ENCODE measurements at places on chromosomes 2 and 18.

DNA sequence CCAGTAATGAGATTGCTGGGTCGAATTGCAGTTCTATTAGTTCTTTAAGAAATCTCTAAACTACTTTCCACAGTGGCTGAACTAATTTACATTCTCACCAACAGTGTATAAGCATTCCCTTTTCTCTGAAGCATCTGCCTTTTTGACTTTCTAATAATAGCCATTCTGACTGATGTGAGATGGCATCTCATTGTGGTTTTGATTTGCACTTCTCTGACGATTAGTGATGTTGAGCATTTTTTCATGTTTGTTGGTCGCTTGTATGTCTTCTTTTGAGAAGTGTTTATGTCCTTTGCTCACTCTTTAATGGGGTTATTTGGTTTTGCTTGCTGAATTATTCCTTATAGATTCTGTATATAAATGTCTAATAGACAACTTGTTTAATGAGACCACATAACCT, 69.6 kb upstream of the UGP2 start:
- DNase-seq, result no peak

- no peak for DNase-seq
These were observed 37.9 kb downstream of the CCDC150 start for GRCh38 chr2:196677404-196677803.

GRCh38 chr18:11963991-11964484, 17.3 kb upstream of the IMPA2 start:
- DNase-seq, result no peak

GRCh38 chr18:37551249-37551648, 14.3 kb downstream of the CELF4 start:
- no peak for DNase-seq

DNA sequence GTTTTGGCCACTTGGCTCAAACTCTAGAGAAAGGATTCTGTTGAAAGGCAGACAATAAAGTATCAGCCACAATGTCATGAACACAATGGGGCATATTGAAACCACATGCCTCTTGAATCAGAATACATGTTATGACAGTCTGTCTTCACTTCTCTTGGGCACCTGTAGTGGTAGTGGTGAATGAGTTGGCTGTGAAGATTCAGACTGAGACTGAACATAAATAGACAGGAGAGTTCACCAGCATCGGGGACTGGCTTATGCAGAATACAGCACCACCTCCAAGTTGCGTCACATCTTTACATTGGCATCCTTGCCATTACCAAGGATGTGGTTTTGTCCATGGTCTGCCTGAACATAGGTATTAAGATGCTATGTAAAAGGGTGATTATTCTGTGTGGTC, 336.8 kb downstream of the MYCN start:
- DNase-seq, result no peak

DNA sequence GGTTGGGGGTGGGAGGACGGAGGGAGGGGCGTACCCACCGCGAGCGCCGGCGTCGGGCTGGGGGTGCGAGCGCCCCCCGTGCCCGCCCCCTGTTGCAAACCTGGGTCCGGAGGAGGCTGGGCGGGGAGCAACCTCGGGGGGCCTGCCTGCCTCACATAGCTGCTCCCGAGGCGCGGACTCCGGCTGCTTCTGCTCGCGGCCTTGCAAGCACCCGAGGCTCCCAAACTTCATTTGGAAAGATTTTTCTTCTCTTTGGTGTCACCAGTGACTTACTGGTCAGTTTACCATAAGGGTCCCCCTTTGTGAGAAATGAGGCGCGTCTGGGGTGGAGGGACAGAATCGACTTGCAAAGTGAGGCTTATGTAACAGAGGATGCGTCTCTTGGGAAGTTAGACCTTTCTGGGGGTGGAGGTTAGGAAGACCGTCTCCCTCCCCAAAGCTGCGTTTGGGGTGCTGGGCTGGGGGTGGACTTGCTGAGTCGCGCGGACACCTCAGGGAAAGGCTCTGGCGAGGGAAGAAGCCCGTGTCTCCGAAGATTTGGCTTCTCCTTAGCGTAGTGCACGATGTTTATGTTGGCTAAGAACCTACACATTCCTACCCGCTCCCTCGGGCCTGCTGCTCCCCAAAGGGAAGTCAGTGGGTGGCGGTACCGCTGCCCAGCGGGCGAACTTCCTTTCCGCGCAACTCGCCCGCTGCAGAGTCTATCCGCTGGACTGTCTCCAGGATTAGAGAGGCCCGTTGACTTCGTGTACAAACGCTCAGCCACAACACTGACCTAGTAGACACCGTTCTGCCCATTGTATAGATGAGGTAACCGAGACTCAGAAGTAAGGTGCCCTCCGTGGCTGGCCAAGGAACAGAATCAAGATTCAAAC, 559 bp downstream of the TMEM37 start:
- no peak for DNase-seq

DNA sequence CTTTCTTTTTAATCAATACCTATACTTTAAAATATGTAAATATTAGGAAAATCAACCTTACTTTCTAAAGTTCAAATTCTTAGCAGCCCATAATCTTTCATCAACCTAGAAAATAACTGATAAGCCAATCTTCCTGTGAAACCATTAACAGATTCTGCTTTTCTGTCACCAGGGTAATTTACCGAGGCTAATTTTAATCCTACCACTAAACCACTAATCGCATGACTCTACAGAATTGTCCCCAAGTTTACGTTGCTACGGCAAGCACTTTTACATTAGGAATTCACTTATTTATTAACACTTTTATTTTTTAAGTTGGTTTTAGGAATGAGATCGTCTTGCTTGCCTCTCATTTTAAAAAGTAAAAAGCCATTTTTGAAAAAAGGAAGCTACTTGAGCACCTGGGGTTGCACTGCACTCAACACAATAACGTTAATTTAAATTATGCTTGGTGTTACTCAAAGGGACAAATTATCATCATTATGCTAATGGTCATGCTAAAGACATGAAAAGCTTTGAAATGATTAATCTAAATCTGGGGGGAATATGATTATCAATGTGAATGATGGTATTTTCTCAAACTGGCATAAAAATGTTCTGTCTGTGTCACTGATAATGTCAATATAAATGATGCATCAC, 10.2 kb downstream of the ZNF516 start:
- DNase-seq, result no peak

DNA sequence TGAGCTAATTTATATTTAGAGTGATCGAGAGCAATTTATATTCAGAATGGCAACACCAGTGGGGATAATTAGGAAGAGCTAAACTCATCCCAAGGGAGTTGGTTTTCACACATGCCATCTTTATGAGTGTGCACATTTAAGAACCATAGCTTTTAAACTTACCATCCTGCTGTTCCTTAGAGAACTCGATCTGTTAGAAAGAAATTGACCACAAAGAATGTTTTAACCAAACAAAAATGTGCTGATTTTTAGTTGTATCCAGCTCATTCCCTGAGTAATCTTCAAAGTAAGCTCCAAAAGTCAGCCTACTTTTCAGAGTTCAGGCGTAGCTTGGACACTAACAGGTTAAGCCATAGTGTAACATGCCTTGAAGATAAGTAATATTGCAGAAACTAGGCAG, 12.6 kb downstream of the MYL1 start:
- DNase-seq, result no peak

DNA sequence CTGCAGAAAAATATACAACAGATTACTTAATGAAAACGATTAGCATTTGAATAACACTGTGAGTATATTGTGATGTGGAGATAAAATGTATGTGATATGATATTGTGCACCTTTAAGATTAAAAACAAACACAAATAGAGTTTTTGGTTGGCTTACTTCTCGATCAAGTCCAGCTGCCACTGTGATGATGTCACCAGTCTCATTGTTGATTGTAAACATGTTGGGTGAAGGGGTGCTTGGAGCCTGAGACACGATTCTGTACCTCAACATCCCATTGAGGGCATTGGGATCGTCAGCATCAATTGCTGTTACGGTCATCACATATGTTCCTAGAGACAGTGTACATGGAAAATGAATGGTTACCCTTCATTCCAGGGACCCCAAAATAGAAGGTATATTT, 174.1 kb downstream of the CDH2 start:
- DNase-seq, result no peak

DNA sequence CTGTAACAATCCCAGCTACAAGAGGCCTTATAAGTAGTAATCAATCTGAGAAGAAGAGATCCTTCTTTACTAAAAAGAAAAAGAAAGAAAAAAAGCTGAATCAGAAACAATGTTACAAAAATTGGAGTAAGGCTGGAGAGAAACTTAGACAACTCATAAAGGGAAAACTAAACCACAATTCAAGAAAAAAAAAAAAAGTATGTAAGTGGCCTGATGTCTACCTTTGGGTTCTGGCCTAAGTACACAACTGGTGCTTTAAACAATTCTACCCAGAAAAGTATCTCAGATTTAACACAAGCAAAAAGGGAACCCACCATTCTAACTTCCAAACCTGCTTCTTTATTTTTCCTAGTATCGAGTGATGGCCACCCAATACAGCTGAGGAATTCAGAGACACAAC, 45.3 kb downstream of the ZNF521 start:
- no peak for DNase-seq

GRCh38 chr2:145777914-145778313, 1258.0 kb upstream of the ZEB2 start:
- no peak for DNase-seq

GRCh38 chr2:96898641-96899412, 28.9 kb upstream of the SEMA4C start:
- DNase-seq, result no peak

DNA sequence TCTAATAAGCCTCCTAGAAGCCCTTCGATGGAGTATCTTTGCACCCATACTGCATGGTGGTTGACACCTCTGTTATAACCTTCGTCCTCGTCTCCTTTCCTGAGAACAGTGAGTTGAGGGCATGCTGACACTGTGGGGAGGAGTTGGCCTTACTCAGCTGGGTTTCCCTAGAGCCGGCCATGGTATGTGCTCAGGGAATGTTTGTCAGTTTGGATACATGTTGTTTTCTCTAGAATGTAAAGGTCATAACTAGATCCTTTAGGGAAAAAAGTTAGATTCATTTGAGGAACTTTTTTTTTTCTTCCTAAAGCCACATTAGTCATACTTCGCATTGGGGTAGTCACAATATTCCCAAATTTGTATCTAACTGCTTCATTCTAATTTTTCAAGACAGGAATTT, 106.0 kb upstream of the FOSL2 start:
- DNase-seq, result no peak
